Vagina (tissue), 2 donors: ENCODE measurements at places on chromosomes 4 and X.

GRCh38 chr4:141432000-141432712, 204.2 kb upstream of the IL15 start:
- no peak for DNase-seq
- H3K27ac ChIP-seq, result no peak overlapping the region
- no peak overlapping the region for H3K4me3 ChIP-seq
- H3K36me3 ChIP-seq, result no peaks in the 10 kb centered on the region

DNA sequence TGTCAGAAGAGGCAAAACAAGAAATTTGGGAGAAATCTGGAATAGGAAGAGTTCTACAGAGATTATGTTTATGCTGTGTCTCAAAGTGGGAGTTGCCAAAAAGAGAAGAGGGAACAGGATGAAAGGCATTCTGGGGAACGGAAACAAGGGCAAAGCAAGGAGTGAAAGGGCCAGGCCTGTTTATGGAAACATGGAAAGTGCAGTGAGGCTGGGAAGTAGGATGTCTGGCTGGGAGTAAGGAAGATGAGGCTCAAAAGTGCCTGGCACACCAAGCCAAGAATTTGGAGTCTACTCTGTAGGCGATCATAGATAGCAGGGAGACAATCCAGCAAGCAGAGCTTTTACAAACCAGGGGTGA, 1.8 kb upstream of the CUL4B start:
- H3K4me3 ChIP-seq, result no peak overlapping the region
- peaks cover 8% of the 10 kb centered on the region for H3K4me1 ChIP-seq
- no peak overlapping the region for H3K27ac ChIP-seq
- no peaks in the 10 kb centered on the region for H3K27me3 ChIP-seq

DNA sequence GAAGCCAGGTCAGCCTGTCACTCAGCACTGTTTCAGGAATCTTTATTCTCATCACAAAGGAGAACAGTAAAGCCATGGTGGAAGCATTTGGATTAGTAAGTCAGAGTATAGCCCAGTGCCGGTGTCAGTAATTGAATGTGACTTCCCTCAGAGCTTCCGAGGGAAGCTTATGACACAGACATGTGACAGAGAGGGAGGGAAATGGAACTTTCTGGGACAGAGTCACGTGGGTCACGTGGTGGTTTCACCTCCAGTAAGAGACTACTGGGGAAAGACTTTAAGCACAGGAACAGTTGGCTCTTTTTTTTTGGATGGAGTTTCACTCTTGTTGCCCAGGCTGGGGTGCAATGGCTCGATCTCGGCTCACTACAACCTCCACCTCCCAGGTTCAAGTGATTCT, 53.3 kb upstream of the CCDC160 start:
- no peaks in the 10 kb centered on the region for H3K4me1 ChIP-seq
- no peak for DNase-seq
- H3K4me3 ChIP-seq, result no peak overlapping the region
- no peak overlapping the region for H3K27ac ChIP-seq
- no peaks in the 10 kb centered on the region for H3K27me3 ChIP-seq

DNA sequence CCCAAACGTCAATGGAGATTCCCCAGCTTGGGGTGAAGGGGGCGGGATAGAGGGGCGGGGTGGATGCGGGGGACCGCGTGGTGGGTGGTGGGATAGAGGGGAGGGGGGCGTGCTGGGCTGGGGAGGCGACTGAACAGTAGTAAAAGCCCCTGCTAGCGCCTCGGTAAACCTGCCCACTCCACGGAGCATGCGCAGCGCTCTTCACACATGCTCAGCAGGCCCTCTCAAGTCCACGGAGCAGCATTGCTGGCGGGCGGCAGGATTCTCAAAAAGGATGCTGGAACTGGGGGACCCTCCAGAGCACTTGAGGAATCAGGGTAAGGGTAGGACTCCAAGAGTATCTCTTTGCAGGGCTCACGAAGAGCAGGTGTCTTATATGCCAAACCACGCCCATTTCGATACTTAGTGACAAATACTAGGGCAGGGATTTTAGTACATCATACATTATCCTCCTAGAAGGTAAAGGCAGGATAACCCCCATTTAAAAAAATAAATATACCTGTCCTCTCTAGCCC, 378 bp upstream of the RPS6KA6 start:
- H3K4me1 ChIP-seq, result no peaks in the 10 kb centered on the region
- H3K4me3 ChIP-seq, result peak overlapping the region; percentile 53
- H3K27me3 ChIP-seq, result no peaks in the 10 kb centered on the region
- H3K36me3 ChIP-seq, result no peaks in the 10 kb centered on the region

DNA sequence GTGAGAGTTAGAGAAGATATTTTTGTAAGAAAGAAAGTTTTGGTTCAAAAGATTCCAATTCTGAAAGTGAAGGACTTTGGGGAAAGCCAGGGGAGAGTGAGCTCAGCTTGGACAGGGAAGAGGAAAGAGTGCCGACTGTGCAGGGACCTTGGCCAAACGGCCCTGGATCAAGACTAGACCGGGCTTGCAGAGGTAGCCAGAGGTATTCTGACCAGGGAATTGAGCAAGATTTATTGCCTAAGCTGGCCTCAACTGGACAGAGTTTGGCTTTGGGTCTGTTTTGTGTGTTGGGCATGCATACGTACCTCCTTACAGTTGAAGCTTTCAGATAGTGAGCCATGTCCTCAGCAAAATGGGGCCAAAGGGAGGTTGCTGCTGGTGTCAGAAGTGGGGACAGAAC, 11.6 kb downstream of the PLAC1 start:
- H3K27me3 ChIP-seq, result no peaks in the 10 kb centered on the region
- no peaks in the 10 kb centered on the region for H3K36me3 ChIP-seq
- H3K27ac ChIP-seq, result no peak overlapping the region
- no peak for DNase-seq
- H3K4me1 ChIP-seq, result no peaks in the 10 kb centered on the region

DNA sequence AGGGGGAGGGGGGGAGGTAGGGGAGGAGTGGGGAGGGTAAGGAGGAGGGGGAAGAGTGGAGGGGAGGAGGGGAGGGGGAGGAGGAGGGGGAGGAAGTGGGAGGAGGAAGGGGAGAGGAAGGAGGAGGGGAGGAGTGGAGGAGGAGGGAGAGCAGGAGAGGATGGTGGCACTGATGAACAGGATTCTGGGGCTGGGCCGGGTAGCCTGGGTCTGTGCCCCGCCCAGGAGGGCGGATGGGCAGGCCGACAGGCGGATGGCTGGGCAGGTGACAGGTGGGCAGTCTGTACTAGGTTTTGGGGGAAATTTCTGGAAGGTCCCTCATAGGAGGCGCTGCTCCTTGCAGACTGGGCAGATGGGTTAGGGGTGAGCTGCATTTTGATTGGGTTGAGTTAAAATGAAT, 66.0 kb upstream of the ADRA2C start:
- peaks cover 6% of the 10 kb centered on the region for H3K27me3 ChIP-seq
- H3K36me3 ChIP-seq, result no peaks in the 10 kb centered on the region
- no peak overlapping the region for H3K27ac ChIP-seq
- H3K4me1 ChIP-seq, result no peaks in the 10 kb centered on the region
- DNase-seq, result no peak
- H3K4me3 ChIP-seq, result no peak overlapping the region

- no peak overlapping the region for H3K4me3 ChIP-seq
- H3K36me3 ChIP-seq, result no peaks in the 10 kb centered on the region
- DNase-seq, result no peak
- H3K27ac ChIP-seq, result no peak overlapping the region
- no peaks in the 10 kb centered on the region for H3K27me3 ChIP-seq
- H3K4me1 ChIP-seq, result peaks cover 31% of the 10 kb centered on the region
Measured at GRCh38 chr4:98570151-98570797, 88.1 kb downstream of the TSPAN5 start.

DNA sequence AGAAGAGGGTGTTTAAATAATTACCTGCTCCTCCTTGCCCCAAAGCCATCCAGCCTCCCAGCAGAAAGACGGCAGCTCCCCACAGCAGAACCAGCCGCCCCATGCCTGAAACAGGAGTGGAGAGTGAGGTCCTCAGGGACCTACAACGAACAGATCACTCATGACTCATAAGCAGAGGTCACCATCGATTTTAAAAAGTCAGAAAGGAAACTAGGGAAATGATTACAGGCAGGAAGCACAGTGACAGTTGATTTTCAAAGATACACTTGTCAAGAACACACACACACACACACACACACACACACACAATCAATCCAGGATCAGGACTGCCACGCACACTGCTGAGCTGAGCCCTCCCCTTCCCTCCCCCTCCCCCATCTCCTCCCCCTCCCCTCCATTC, at the start of gene CRLF2:
Gene CRLF2, minus strand, starts transcription at position 118 of the 400 bp plus-strand sequence. Its CDS starts 15 bp downstream, at position 103.
- H3K4me1 ChIP-seq, result no peaks in the 10 kb centered on the region
- H3K4me3 ChIP-seq, result no peak within 1 kb of the TSS
- H3K27me3 ChIP-seq, result no peaks in the 10 kb centered on the region
- no peaks in the 10 kb centered on the region for H3K36me3 ChIP-seq
- DNase-seq, result no peak
- H3K27ac ChIP-seq, result no peak within 1 kb of the TSS

DNA sequence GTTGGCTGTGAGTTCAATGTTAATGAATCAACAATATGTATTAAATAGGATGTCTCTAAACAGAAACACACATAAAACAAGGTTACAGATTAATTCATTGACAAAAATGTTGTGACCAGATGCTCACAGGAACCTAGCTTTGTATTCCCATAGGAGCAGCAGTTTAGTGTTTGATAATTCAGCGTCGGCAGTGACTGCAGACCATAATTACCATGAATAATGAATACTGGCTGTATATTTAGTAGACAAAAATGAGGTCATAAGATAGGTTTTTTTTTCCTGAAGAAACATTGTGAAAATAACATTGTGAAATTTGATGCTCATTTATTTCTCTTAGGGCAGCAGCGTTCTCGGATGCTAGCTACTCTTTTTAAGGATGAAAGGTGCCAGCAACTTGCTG, 27.8 kb downstream of the COPS4 start:
- H3K27ac ChIP-seq, result no peak overlapping the region
- no peaks in the 10 kb centered on the region for H3K4me1 ChIP-seq
